ENCODE measurements at places on chromosomes 6 and 20.
A peak's percentile ranks its signal among the peaks of the same experiment; 100 is the strongest.

GRCh38 chr6:47529734-47530133, 52.1 kb downstream of the CD2AP start:
- DNase-seq = no peak

DNA sequence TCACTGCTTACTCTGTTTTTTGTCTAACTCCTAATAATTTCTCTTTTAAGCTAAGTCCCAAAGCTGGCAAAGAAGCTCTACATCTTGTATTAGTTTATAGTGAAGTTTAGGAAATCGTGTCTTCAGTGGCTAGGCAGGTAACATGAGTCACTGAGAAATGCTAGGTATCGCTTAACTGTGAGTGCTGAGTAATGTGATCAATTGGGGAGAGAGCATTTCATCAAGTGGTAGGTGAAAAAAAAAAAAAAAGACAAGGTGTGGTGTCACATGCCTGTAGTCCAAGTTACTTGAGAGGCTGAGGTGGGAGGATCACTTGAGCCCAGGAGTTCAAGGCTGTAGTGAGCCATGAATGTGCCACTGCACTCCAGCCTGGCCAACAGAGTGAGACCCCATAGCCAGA, 125.3 kb downstream of the FAM83B start:
- no peak for DNase-seq

DNA sequence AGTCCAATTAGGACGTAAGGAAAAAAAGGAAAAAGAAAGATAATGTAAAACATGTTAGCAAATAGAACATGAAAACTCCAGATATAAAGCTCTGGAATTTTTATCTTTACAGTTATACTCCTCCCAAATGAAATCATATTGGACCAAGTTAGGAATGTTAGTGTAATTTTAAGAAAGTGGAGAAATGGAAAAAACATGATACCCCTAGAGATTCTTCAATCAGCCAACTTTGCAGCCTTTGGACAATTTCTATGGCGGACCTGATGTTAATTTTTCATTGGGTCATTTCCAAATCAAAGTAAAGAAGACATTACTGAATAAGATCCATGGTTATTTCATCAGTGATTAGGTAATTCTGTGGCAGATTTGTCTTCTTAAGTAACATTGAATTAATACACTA, 748.7 kb downstream of the RFPL4B start:
- no peak for DNase-seq

GRCh38 chr20:58627212-58628072, 23.6 kb upstream of the STX16 start:
- no peak for DNase-seq

DNA sequence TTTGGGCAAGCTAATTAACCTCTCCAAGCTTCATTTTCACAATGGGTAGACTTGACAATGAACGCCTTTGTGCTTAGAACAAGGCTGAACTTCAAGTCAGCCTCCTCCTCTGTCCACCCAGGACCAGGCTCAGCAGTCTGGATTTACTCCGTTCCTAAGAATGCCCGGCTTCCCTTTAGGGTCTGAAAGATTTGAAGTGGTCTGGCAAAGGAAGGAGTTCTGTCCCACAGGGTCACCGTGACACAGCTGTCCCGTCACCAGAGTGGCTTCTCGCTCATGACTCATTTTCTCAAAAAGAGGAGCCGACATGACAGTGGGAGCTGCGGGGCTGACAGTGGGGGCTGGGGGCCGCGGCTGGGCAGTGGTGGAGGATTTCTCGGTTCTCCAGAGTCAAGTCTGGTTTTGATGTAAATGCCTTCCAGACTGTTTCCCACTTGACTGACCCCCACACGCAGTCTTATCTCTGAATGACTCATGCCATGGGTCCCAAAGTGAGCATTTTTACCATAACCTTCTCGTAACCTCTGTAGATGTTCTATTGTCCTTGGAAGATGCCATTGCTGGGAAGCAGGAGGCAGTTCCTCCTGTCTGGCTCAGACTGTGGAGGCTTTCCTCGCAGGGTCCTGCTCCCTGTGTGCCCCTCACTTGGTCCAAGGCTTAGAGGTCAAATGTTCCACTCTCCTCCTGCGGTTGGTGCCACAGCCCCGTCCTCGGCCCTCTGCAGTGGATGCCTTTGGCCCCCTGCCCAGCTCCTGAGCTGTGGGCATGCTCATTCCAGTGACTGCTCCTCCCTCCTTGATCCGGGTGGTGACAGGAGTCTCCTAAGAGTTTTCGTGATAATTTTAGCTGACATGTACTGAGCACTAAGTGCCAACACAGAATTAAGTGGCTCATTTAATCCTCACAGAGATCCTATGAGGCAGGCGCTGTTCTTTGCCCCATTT, 253.1 kb downstream of the FNDC1 start:
- no peak for DNase-seq

- DNase-seq = no peak
Measured at GRCh38 chr6:11330413-11330760, 97.9 kb upstream of the NEDD9 start.

GRCh38 chr6:90294989-90295853, 1.4 kb downstream of the BACH2 start:
- DNase-seq = no peak

DNA sequence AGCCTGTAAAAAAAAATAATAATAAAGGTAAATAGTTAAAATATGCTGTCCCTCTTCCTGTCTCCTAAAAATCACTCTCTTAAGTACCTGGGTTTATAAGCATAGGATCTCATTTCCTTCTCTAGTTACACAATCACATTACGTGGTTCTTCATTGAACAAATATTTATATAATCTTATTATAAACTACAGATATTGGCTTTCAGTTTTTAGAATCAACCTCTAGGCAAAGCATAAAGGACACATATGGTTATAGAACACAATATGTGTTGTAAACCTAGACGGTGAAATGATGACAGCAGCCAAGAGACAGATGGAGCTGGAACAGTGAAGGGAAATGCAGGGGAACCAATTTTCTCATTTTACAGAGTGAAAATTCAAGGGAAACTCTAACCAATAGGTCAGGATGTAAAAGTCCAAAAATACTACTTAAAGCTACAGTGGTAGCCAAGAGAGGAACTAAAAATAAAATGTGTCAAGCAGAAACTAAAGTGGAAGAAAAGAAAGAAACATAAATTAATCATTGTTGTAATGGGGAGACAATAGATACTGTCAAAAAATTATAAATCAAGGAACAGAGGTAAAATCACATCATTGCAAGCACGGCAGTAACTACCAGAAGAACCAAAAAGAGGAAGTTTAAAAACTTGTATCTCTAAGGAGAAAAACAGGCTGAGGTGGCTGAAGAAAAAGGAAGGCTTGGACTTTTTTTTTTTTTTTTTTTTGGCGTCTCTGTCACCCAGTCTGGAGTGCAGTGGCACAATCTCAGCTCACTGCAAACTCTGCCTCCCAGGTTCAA, 82.8 kb upstream of the CDYL start:
- peak; percentile 66 for DNase-seq

GRCh38 chr6:127115084-127115655, 3.3 kb upstream of the RSPO3 start:
- no peak for DNase-seq

DNA sequence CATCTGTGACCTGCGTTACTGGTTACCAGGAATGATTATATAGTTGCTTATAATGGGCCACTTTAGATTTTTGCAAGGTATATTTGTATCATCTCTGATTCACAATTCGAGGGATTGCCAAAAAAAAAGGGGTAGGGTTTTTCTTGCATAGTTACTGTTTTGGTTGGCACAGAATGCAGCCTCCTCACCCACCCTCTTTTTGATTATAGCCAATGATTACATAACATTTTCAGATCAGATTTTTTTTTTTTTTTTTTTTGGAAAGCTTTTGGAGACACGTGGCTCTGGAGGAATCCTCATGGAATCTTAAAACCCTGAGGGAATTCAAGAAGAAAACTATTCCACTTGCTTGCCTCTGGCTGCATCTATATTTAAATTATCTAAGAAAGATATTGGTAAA, 53.7 kb downstream of the UST start:
- DNase-seq = no peak

Measured in NCI-H2081 treated with DMSO at 0.1 percent for 48 hours (cell line).